ENCODE measurements at places on chromosomes 1 and 21. TPM values are rescaled to one million over a fixed set of nuclear protein-coding genes. Genes with fewer than 3 reads are reported as not detected.
A peak's percentile ranks its signal among the peaks of the same experiment; 100 is the strongest.

DNA sequence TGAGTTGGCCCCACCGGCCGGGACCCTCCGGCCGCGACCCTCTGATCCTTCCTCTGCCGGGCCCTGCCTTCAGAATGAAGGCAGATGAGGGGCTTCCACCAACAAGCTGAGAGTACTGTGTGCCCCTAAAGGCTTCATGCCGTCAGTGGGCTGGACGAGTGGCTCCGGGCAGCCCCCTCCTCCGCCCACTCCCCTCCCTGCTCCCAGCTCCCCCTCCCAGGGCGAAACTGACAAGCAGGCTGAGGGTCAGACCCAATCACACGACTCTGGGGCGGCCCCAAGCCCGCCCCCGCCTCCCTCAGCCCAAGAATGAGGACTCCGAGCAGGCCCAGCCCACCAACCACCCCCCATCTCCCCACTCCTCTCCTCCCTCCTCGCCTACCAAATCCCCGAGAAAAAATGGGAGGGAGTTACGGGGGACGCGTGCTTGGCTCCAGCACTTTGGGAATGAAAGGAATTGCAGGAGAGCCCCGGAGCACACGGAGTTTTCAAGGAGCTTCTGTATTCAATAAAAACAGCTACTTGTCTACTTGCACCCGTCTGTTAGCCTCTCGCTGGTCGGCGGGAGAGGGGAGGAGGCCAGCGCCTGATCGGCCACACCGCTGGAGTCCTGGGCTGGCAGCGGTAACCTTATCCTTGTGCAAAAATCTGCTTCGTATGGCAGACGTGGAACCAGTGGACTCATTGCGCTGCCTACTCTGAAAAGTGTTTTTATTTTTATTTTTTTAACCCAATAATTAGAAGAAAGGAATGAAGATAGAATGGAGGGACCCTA lies at the start of gene COL11A1:
Gene COL11A1 (minus strand): TSS at position 147 of the 775 bp plus-strand sequence. CDS start 344 bp downstream, outside the sequence.
- peak within 1 kb of the TSS; percentile 42 for H3K27ac ChIP-seq
- DNase-seq = peak; percentile 86
- peaks cover 24% of the 10 kb centered on the region for H3K4me1 ChIP-seq
- H3K27me3 ChIP-seq = peaks cover 6% of the 10 kb centered on the region

GRCh38 chr1:47592296-47593012 lies 154.6 kb downstream of the FOXD2 start:
- peaks cover 6% of the 10 kb centered on the region for H3K4me1 ChIP-seq
- DNase-seq = no peak
- H3K36me3 ChIP-seq = no peaks in the 10 kb centered on the region

- H3K27ac ChIP-seq = no peak overlapping the region
- no peaks in the 10 kb centered on the region for H3K27me3 ChIP-seq
- H3K4me1 ChIP-seq = no peaks in the 10 kb centered on the region
Observed at GRCh38 chr1:16324456-16324890, 27.8 kb downstream of the FBXO42 start.

ST6GALNAC5 gene
- total RNA-seq = 10.1 TPM

- H3K4me3 ChIP-seq = peak overlapping the region; percentile 6
- H3K4me1 ChIP-seq = peaks cover 45% of the 10 kb centered on the region
- DNase-seq = no peak
- H3K36me3 ChIP-seq = peaks cover 32% of the 10 kb centered on the region
- H3K27ac ChIP-seq = peak overlapping the region; percentile 5
Observed at GRCh38 chr1:214514032-214514818, 37.2 kb downstream of the PTPN14 start.

GRCh38 chr1:236024641-236025040 lies 40.2 kb downstream of the NID1 start:
- peaks cover 6% of the 10 kb centered on the region for H3K36me3 ChIP-seq
- no peaks in the 10 kb centered on the region for H3K4me1 ChIP-seq
- no peak overlapping the region for H3K4me3 ChIP-seq
- no peaks in the 10 kb centered on the region for H3K27me3 ChIP-seq
- H3K27ac ChIP-seq = no peak overlapping the region

KLHL20 gene
- 12.5 TPM for total RNA-seq

CYYR1 gene
- total RNA-seq = 29.3 TPM

GRCh38 chr1:184660462-184661191 lies 94.0 kb downstream of the EDEM3 start:
- H3K4me3 ChIP-seq = no peak overlapping the region
- peaks cover 8% of the 10 kb centered on the region for H3K27me3 ChIP-seq
- DNase-seq = no peak
- peaks cover 19% of the 10 kb centered on the region for H3K4me1 ChIP-seq
- no peak overlapping the region for H3K27ac ChIP-seq

- no peak overlapping the region for H3K27ac ChIP-seq
- no peak overlapping the region for H3K4me3 ChIP-seq
- H3K27me3 ChIP-seq = no peaks in the 10 kb centered on the region
- DNase-seq = no peak
- peaks cover 26% of the 10 kb centered on the region for H3K4me1 ChIP-seq
- no peaks in the 10 kb centered on the region for H3K36me3 ChIP-seq
Observed at GRCh38 chr1:43054961-43055360, 96.3 kb upstream of the SLC2A1 start.

DHX9 gene
- total RNA-seq = 239 TPM

GRCh38 chr1:234918181-234918841 lies 210.3 kb downstream of the TOMM20 start:
- no peak for DNase-seq
- no peak overlapping the region for H3K4me3 ChIP-seq
- peaks cover 4% of the 10 kb centered on the region for H3K36me3 ChIP-seq
- H3K27ac ChIP-seq = no peak overlapping the region
- peaks cover 18% of the 10 kb centered on the region for H3K27me3 ChIP-seq

USH2A gene
- total RNA-seq = 0.37 TPM

DNA sequence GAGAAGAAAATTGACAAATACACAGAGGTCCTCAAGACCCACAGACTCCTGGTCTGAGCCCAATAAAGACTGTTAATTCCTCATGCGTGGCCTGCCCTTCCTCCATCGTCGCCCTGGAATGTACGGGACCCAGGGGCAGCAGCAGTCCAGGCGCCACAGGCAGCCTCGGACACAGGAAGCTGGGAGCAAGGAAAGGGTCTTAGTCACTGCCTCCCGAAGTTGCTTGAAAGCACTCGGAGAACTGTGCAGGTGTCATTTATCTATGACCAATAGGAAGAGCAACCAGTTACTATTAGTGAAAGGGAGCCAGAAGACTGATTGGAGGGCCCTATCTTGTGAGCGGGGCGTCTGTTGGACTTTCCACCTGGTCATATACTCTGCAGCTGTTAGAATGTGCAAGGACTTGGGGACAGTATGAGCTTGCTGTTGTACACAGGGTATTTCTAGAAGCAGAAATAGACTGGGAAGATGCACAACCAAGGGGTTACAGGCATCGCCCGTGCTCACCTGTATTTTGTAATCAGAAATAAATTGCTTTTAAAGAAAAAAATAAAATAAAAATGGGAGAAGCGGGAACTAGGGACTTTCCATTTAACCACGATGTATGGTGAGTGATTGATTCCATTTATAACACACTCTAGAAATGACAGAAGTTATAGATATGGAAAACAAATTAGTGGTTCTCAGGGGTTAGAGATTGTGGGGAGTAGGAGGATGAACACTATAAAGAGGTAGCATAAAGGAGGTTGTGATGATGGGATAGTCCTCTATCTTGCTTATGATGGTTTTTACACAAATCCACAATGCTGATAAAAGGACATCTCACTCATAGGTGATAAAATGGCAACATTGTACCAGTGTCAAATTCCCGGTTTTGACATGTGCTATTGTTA lies 244.7 kb downstream of the MRPL39 start:
- H3K4me1 ChIP-seq = peaks cover 3% of the 10 kb centered on the region
- H3K36me3 ChIP-seq = peaks cover 3% of the 10 kb centered on the region
- no peaks in the 10 kb centered on the region for H3K27me3 ChIP-seq

MRPL24 gene
- 35.2 TPM for total RNA-seq

NBPF10 gene
- 0.63 TPM for total RNA-seq

LINGO4 gene
- total RNA-seq = not detected

- peaks cover 4% of the 10 kb centered on the region for H3K4me1 ChIP-seq
- H3K27ac ChIP-seq = no peak overlapping the region
- peaks cover 7% of the 10 kb centered on the region for H3K36me3 ChIP-seq
- H3K27me3 ChIP-seq = peaks cover 3% of the 10 kb centered on the region
- H3K4me3 ChIP-seq = no peak overlapping the region
- DNase-seq = no peak
Observed at GRCh38 chr1:17347769-17348592, 24.0 kb upstream of the PADI6 start.

KRTAP12-2 gene
- total RNA-seq = 0.25 TPM

C4BPA gene
- total RNA-seq = 0.39 TPM

- peaks cover 9% of the 10 kb centered on the region for H3K4me1 ChIP-seq
- no peak overlapping the region for H3K4me3 ChIP-seq
- no peaks in the 10 kb centered on the region for H3K36me3 ChIP-seq
- no peak for DNase-seq
- H3K27ac ChIP-seq = no peak overlapping the region
Observed at GRCh38 chr1:55724551-55725325, 509.6 kb upstream of the USP24 start.

GRCh38 chr1:154553056-154554030 lies 5.1 kb downstream of the UBE2Q1 start:
- peaks cover 74% of the 10 kb centered on the region for H3K36me3 ChIP-seq
- no peak overlapping the region for H3K27ac ChIP-seq
- no peaks in the 10 kb centered on the region for H3K27me3 ChIP-seq
- no peak for DNase-seq

GRCh38 chr21:45164124-45164511 lies 89.7 kb downstream of the ADARB1 start:
- H3K4me3 ChIP-seq = no peak overlapping the region
- H3K27me3 ChIP-seq = no peaks in the 10 kb centered on the region
- H3K27ac ChIP-seq = no peak overlapping the region
- H3K36me3 ChIP-seq = no peaks in the 10 kb centered on the region
- DNase-seq = no peak

- H3K4me3 ChIP-seq = no peak overlapping the region
- peak overlapping the region; percentile 63 for H3K27ac ChIP-seq
- no peaks in the 10 kb centered on the region for H3K27me3 ChIP-seq
Observed at GRCh38 chr1:17577907-17578297, 38.4 kb downstream of the ARHGEF10L start.

DNA sequence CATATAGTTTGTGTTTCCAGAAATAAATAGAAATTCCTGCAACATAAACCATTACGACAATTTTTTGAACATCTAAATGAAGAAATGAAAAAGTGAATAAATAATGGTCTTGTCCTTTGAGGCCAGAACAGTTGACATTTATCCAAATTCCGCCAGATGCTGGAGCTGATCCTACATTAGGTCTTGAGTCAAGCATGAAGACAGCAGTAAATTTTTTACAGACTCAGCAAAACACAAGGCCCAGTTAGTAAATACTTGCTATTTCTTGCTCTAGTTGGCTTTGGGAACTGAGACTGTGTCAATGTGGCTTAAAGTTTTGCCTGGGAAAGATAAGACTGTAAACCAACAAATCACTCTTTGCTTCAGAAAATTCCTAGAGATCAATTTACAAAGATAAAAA lies 540.1 kb upstream of the RGS18 start:
- H3K4me3 ChIP-seq = no peak overlapping the region
- H3K27me3 ChIP-seq = no peaks in the 10 kb centered on the region
- H3K36me3 ChIP-seq = no peaks in the 10 kb centered on the region

DNA sequence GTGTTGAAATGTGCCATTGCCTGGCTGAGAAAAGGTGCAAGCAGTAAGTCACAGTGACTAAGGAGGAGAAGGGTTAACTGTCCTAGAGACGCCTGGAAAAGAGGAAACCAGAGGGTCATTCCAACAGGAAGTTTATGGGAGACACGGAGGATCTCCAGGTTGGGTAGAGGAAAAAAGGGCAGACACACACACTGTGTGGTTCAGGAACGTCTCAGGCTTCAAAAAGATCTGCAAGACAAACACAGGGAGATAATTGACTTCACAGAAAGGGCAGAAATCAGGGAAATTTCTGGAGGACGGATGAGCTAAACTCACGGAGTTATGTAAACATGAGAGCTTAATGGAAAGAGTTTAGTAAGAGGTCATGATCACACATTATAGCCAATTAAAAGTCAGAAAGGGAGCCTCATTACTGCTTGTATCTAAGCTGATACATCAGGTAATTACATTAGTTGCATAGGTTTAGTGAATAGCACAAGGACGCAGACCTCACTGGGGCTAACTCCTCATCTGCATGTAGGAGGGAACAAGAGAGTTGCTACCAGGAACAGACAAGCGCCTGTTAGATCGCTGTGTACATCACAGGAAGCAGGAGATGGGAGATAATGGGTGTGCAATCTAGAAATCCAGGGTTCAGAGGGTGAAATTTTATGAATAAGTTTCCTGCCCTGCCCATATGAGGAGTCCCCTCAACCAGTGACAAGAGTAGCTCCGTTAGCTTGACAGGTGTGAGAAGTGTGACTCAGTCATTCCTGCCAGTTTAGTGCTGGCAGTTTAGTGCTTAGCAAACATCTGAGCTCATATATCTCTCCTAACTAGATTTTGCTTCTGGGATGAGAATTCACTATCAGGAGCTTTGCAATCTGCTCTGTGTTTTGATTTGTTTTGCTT lies 96.6 kb upstream of the TNR start:
- DNase-seq = no peak
- peaks cover 7% of the 10 kb centered on the region for H3K27me3 ChIP-seq
- no peak overlapping the region for H3K4me3 ChIP-seq

DNA sequence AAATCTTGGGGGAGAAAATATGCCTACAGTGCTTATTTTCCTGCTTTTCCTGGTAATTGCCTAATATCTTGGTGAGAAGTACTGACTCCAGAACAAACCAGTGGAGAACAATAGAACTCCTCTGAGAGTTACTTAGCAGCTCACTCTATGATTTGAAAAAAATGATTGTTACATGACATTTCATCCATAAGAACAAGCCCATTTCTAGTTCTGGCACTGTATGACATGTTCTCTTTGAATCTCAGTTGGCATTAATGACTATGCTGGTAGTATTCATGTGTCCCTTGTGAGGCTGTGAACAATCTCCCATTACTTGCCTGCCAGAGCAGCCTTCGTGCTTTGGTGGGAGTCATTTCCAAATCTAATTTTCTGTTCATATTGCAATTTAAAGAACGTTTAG lies 58.0 kb downstream of the CLIC4 start:
- DNase-seq = no peak
- no peaks in the 10 kb centered on the region for H3K27me3 ChIP-seq
- no peak overlapping the region for H3K4me3 ChIP-seq
- no peak overlapping the region for H3K27ac ChIP-seq

- H3K36me3 ChIP-seq = no peaks in the 10 kb centered on the region
- H3K4me3 ChIP-seq = no peak overlapping the region
- H3K27me3 ChIP-seq = no peaks in the 10 kb centered on the region
- H3K27ac ChIP-seq = no peak overlapping the region
- H3K4me1 ChIP-seq = 0 out of 2 replicates have a peak, but pooled peaks cover 2% of the 10 kb centered on the region
- no peak for DNase-seq
Observed at GRCh38 chr21:36261459-36261858, 58.5 kb upstream of the MORC3 start.

- no peak for DNase-seq
- H3K27me3 ChIP-seq = peaks cover 9% of the 10 kb centered on the region
- H3K27ac ChIP-seq = no peak overlapping the region
Observed at GRCh38 chr1:5465281-5465711, 526.9 kb downstream of the NPHP4 start.

C1orf146 gene
- not detected for total RNA-seq

NTNG1 gene
- 2.3 TPM for total RNA-seq

DNA sequence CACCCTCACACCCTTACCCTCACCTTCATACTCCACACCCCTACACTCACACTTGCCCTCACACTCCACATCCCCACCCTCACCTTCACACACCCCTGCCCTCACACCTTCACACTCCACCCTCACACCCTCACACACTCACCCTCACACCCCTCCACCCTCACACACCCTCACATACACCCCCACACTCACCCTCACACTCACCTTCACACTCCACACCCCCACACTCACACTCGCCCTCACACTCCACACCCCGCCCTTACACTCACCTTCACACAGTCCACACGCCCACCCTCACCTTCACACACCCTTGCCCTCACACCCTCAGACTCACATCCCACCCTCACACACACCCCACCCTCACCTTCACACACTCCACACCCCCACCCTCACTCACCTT lies 43.6 kb upstream of the EDN2 start:
- no peak for DNase-seq
- no peak overlapping the region for H3K4me3 ChIP-seq
- no peaks in the 10 kb centered on the region for H3K4me1 ChIP-seq

TPTE gene
- total RNA-seq = not detected
